Right renal cortex interstitium (tissue), 3 donors: ENCODE measurements at places on chromosomes 16 and 17.

DNA sequence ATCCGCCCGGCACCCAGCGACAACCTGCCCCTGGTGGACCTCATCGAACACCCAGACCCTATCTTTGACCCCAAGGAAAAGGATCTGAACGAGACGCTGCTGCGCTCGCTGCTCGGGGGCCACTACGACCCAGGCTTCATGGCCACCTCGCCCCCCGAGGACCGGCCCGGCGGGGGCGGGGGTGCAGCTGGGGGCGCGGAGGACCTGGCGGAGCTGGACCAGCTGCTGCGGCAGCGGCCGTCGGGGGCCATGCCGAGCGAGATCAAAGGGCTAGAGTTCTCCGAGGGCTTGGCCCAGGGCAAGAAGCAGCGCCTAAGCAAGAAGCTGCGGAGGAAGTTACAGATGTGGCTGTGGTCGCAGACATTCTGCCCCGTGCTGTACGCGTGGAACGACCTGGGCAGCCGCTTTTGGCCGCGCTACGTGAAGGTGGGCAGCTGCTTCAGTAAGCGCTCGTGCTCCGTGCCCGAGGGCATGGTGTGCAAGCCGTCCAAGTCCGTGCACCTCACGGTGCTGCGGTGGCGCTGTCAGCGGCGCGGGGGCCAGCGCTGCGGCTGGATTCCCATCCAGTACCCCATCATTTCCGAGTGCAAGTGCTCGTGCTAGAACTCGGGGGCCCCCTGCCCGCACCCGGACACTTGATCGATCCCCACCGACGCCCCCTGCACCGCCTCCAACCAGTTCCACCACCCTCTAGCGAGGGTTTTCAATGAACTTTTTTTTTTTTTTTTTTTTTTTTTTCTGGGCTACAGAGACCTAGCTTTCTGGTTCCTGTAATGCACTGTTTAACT lies 1.0 kb downstream of the NOG start:
- no peak for DNase-seq

GRCh38 chr16:84739349-84740124 lies 39.7 kb downstream of the USP10 start:
- DNase-seq: no peak

DNA sequence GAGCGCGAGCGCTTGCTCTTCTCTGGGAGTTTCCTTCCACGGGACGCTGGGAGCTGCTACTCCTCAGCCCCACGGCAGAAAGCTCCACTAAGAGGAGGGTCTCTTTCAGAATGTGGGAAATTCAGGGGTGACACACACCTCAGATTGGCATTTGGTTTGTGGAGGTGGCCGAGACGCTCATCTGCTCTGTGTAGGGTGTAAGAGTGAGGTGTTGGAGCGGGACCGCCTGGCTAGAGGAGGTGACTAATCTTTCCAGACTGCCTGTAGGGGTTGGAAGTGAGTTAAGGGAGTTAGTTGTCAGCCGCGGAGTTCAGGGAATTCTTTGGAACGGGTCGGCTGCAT lies 735 bp downstream of the PSMD11 start:
- DNase-seq: no peak

- no peak for DNase-seq
Observed at GRCh38 chr17:78522031-78522809, 55.0 kb downstream of the DNAH17 start.

DNA sequence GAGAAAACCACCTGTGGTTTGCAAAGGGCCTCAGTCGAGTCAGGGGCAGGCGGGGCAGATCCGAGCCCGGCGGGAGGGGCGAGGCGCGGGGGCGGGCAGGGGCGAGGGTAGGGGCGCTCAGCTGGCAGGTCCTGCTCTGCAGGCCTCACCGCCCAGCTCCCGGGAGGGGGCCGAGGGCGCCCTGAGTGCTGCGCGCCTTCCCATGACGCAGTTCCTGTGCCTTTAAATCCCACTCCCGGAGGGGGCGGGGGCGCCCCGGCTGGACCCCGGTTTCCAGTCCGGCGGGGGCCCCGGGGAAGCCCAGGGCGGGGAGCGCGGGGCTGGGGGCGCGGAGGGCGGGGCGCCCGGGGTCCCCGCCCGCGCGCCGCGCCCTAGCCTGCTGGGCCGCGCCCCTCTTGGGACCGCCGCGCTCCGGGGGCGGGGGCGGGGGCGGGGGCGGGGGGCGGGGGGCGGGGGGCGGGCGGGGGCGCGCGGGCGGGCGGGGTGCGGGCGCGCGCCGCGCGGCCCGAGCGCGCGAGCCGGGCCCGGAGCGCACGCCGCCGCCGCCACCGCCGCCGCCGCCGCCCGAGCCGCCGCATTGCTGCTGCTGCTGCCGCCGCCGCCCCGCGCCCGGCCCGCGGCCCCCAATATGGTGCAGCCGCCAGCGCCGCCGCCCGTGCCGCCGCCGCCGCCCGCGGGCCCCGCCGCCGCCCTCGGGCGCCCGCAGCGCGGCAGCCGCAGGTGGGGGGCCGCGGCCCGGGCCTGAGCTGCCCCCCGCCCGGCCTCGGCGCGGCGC lies at the start of gene JPH3:
JPH3 (plus strand) TSS at position 508 of the 775 bp plus-strand sequence. CDS start 639 bp downstream, outside the sequence.
- no peak for DNase-seq

- DNase-seq: no peak
Observed at GRCh38 chr16:7113949-7114348, 218.7 kb upstream of the RBFOX1 start.

- no peak for DNase-seq
Observed at GRCh38 chr17:77795685-77796084, 162.8 kb upstream of the TNRC6C start.

DNA sequence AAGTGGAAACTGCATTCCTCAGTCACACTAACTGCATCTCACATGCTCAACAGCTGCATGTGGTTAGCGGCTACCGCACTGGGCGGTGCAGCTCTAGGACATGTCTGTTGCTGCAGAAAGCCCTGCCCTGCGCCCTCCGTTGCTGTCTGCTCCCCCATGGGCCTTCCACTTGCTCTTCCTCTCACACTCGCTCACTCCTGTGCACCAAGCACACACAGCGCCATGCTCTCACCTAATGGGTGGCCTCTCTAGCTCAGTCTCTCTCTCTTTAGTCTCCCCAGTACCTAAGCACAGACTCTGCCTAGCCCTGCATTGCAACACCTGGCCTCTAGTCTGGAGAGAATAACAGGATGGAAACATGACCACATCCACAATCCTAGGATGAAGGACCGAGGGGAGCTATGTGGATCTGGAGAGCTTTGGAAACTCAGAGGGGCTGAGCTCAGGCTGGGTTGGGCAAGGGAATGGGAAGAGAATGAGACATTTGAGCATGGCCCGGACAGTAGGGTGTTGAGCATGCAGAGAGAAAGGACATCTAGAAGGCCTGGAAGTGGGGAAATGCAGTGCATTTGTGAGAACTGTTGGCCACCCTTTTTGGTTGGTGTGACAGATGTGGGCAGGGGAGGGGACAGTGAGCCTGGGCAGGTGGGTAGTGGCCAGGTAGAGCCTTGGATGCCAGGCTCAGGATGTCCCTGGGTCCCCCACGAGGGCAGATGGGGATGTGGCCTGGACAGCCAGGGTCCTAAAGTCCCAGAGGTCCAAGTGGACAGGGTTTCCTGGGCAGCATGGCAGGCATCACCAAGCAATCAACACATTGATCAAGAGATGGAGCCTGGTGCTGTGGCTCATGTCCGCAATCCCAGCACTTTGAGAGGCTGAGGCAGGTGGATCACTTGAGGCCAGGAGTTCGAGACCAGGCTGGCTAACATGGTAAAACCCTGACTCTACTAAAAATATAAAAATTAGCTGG lies 16.1 kb downstream of the SGCA start:
- DNase-seq: no peak
